Neuronal stem cell (in vitro differentiated cells): ENCODE measurements at places on chromosomes 2 and 18.

GRCh38 chr2:18153741-18154140 is 275.3 kb downstream of the KCNS3 start:
- DNase-seq = no peak

DNA sequence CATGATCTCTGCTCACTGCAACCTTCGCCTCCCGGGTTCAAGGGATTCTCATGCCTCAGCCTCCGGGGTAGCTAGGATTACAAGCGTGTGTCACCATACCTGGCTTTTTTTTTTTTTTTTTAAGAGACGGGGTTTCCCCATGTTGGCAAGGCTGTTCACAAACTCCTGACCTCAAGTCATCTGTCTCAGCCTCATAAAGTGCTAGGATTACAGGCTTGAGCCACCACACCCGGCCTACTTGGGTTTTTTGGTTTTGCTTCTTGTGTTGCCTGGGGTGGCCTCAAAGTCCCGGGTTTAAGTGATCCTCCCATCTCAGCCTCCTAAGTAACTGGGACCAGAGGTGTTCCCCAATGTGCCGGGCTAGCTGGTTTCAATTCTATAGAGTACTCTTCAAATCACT is 64.6 kb downstream of the NAPG start:
- no peak for DNase-seq

GRCh38 chr2:12081481-12082210 is 335.2 kb downstream of the LPIN1 start:
- no peak for DNase-seq

DNA sequence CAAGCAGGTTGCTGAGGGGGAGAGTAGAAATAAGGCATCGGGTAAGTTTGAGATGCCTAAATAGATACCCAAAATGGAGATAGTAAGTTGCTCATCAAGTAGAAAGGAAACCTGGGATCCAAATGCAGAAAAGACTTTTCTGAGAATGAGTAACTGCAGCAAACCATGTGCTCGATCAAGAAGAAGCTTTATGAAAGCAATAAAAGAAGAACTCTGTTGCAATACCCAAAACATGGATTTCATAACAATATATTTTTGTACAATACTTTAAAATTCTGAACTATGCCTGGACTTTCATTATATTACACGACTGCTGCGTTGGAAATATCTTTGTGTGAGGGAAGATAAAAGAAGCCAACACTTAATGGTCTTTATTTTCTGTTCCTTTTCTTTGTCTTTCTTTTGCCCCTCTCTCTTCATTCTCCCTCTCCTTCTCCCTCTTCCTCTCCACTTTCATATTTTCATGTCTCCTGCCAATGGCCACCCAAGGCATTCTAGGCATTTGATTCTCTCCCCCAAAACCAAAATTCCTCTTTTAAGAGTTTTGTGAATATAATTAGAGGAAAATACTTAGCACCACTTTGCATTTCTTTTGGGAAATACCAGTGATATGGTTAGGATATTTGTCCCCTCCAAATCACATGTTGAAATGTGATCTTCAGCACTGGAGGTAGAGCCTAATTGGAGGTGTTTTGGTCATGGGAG is 257.6 kb downstream of the MREG start:
- no peak for DNase-seq

DNA sequence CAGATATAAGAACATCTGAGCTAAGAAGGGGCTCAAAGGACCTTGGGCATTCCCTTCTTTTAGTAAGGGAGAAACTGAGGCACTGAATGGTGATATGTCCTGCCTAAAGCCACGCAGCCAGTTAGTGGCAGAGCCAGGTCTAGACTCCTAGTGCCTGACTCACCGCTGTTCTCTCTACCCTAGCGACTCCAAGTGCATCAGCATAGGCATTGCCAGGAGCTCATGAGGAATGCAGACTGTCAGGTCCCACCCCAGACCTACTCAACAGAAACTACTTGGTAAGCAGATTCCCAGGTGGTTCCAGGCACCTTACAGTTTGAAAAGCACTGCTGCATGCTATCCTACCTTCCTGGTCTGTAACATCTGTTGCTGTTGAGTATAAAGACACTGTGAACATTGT is 158.9 kb downstream of the MSH2 start:
- DNase-seq = no peak

- no peak for DNase-seq
These were observed 117.8 kb downstream of the TTC32 start for GRCh38 chr2:19783935-19784334.

DNA sequence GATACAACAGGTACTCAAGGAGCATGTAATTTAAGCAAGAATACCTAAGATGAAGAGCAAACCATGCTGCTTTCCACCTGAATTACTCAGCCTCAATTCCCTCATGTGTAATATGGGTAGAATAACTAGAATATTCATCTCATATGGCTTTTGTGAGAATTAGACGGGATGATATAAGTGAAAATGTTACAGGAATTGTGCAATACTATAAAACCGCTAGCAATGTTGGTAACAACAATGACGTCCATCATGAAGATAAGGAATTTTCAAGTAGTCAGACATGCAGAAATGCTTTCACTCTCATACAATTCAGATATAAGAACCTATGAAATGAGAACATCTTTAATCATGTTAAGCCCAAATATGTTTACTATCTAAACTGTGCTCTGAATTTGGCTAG is 2106.6 kb upstream of the CELF4 start:
- DNase-seq = no peak

- DNase-seq = no peak
These were observed 235.9 kb downstream of the GULP1 start for GRCh38 chr2:188527581-188527993.

DNA sequence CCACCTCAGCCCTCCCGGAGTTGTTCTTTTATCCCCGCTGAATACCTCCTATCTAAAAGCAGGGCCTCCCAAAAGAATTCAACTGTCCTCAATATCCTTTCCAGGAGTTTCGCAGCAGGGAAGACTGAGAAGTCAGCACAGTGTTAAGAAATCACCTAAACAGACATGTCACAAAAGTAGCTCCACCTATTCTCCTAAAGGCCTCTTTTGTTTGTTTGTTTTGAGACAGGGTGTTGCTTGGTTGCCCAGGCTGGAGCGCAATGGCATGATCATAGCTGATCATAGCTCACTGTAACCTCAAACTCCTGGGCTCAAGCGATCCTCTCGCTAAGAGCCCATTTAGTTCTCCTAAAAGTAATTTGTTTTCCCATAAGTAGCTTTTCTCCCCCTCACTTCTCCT is 53.8 kb downstream of the TEX44 start:
- DNase-seq = no peak

GRCh38 chr2:82007071-82007664 is 1702.6 kb upstream of the LRRTM1 start:
- DNase-seq = no peak

- no peak for DNase-seq
These were observed 10.9 kb upstream of the EML6 start for GRCh38 chr2:54712516-54712915.

GRCh38 chr2:100639588-100640390 is 77.0 kb downstream of the PDCL3 start:
- DNase-seq = no peak

DNA sequence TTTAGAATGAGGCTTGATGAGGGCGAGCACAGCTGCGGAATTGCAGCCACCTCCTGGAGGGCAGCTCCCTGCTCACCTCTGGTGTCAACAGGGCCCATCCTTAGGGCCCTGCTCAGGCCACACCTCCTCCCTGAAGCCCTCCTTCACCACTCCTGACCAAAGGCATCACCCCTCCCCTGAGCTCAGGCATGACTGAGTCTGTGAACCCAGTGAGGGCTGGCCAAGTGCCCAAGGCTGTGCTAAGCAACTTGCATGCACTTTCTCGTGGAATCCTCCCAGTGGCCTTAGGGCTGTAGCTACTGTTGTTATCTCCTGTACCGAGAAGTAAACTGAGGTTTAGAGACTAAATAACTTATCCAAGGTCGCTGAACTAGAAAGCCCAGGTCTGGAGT is 101.7 kb downstream of the KLHL29 start:
- no peak for DNase-seq

DNA sequence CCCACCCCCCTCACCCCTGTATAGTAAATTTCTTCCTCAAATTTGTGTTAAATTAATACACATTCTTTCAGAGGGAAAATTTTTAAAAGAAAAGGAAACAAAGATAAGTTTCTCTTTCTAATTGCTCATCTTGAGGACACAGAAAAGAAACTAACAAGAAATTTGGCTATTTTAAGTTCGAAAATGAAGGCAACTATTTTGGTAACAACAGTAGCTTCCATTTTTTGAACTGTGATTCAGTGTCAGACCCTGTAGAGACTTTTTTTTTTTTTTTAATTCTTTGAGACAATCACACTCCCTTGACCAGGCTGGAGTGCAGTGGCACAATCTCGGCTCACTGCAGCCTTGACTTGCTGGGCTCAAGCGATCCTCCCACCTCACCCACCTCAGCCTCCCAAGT is 194.9 kb downstream of the SS18 start:
- no peak for DNase-seq

DNA sequence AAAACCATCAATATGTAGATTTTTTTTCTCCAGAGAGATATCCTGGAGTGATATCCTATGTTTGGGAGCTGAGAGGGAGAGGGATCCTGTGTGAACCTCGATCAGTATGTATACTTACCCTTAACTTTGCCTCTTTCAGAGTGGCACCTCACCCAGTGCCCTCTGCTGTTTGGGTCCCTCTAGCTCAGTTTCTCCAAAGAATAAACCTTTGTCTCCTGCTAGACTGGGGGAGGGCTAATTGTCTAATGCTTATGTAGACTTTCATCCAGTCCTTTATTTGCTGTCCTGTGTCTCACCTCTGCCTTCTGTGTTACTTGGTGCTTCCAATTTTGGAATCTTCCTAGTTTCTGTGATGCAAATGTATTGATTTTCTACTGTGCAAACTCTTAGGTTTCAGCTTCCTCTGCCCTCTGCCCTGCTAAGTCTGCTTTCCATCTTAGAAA is 48.4 kb downstream of the MTX2 start:
- DNase-seq = no peak

DNA sequence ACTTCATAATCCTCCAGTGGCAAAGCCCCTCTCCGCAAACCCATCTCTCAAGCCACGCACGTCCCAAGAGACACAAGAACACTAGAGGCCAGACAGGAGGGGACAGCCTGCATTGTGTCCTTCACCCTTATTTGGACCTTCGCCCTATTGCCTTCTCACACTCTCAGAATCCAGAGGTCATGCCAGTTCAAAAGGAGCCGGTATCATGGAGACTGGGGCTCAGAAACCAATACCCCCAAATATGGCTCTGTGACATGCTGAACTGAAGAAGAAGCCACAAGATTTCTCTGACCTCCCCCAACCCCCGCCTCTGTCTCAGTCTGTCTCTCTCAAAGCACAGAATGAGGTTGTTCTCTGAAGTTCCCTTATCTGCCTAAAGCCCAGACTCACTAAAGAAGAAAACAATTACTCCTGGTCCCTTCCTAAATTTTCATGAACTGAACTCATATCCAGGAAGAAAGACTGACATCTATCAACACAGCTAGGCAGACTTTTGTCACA is 19.2 kb upstream of the SPATA3 start:
- no peak for DNase-seq

- no peak for DNase-seq
These were observed 8.8 kb downstream of the RAB1A start for GRCh38 chr2:65120990-65121693.

DNA sequence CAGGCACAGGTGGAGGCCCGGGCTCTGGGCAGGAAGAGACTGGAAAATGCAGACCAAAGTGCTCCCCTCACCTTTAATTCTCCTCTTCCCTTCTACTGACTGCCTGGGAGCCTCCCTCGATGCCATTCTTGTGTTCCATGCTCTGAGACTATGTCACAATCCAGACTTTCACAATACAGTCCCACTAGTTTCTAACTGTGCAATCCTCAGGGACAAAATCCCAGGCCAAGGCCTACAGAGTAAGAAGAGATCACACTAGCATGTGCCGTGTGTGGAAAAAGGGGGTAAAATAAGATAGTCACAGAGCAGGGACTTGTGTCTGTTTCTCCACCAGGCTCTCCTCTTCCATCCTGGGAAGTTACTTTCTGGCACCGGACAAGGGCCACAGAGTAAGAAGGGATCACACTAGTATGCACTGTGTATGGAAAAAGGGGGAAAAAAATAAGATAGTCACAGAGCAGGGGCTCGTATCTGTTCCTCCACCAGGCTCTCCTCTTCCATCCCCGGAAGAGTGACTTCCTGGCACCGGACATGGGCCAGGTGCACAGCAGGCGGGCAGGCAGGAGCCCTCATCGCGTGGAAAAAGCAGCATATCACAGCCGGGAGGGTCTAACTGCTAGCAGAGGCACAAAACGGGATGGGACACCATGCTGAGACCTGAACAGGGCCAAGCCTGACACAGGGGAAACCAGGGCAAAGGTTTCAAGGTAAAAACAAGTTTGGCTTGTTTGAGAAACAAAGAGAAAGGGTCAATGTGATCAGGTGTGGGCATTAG is 9.6 kb downstream of the CYB5A start:
- DNase-seq = no peak

DNA sequence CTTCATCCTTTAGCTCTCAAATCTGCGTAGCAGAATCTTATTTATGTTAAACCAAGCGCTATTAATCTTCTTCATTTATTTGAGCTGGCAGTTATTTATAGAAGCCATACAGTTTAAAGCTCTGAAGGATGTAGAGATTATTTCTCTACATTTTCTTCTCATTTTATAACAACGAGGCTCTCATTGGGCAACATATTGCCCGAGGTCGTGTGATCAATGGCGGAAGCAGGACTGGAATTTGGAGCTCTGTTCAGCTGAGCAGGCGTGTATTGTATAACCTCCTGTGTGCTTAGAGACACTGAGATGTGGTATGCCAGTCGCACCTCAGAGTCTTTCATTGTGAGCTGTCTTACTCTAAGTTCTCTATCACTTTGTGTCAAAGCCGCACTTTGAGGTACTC is 17.5 kb upstream of the DRC1 start:
- DNase-seq = no peak

DNA sequence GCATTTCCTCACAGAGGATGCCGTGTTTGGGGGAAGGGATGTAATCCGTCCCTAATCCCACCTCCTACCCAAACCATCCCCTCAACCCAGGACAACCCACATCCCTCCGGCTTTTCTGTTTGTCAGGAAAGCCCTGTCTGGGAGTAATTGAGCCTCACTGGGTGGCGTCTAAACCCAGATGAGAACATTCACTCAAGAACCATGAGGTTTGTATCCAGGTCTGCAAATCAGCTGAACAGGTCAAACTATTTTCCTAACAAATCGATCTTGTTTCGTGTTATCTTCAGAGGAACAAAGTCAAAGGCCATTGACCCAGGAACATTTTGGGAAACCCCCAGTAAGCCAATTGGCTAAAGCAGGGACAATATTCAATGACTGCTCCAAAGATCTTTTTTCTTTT is 25.7 kb downstream of the CYP27C1 start:
- no peak for DNase-seq

GRCh38 chr2:17000184-17000482 is 334.5 kb upstream of the CYRIA start:
- no peak for DNase-seq

GRCh38 chr18:76982841-76983583 is 149.6 kb downstream of the MBP start:
- DNase-seq = peak; percentile 75
